ENCODE measurements at places on chromosomes 5 and 9. TPM values are rescaled to one million over a fixed set of nuclear protein-coding genes. Genes with fewer than 3 reads are reported as not detected.

Gene FOXI1
- not detected for total RNA-seq

Gene C5orf52
- total RNA-seq, result not detected

Gene GCNT1
- total RNA-seq, result 22.0 TPM

Gene IL5
- total RNA-seq, result not detected

Gene TYRP1
- 0.28 TPM for total RNA-seq

Gene GHR
- total RNA-seq, result 1.1 TPM

Gene CHSY3
- 2.1 TPM for total RNA-seq

Gene AP3B1
- total RNA-seq, result 53.4 TPM

Gene ANKHD1
- 89.8 TPM for total RNA-seq

Gene GRK6
- total RNA-seq, result 28.3 TPM

Gene STKLD1
- total RNA-seq, result 0.81 TPM

Gene FGFR4
- total RNA-seq, result 1.2 TPM

Gene PDE6A
- total RNA-seq, result not detected

Gene ZNF883
- 2.6 TPM for total RNA-seq

Gene MBLAC2
- 4.1 TPM for total RNA-seq

Gene DAB2IP
- total RNA-seq, result 13.7 TPM

Gene CER1
- total RNA-seq, result not detected

Gene BTNL8
- not detected for total RNA-seq

Gene MARCOL
- total RNA-seq, result not detected

Gene PCDHGC5
- total RNA-seq, result 0.53 TPM

Gene DEPDC1B
- total RNA-seq, result 22.6 TPM

Gene MTMR12
- 31.9 TPM for total RNA-seq

Gene SLC34A3
- not detected for total RNA-seq

Gene ZNF79
- total RNA-seq, result 9.4 TPM

Gene PCAT7
- total RNA-seq, result not detected

All from pulmonary artery endothelial cell (primary cell).